ENCODE measurements at places on chromosomes 7 and 10. TPM values are rescaled to one million over a fixed set of nuclear protein-coding genes. Genes with fewer than 3 reads are reported as not detected.

DNA sequence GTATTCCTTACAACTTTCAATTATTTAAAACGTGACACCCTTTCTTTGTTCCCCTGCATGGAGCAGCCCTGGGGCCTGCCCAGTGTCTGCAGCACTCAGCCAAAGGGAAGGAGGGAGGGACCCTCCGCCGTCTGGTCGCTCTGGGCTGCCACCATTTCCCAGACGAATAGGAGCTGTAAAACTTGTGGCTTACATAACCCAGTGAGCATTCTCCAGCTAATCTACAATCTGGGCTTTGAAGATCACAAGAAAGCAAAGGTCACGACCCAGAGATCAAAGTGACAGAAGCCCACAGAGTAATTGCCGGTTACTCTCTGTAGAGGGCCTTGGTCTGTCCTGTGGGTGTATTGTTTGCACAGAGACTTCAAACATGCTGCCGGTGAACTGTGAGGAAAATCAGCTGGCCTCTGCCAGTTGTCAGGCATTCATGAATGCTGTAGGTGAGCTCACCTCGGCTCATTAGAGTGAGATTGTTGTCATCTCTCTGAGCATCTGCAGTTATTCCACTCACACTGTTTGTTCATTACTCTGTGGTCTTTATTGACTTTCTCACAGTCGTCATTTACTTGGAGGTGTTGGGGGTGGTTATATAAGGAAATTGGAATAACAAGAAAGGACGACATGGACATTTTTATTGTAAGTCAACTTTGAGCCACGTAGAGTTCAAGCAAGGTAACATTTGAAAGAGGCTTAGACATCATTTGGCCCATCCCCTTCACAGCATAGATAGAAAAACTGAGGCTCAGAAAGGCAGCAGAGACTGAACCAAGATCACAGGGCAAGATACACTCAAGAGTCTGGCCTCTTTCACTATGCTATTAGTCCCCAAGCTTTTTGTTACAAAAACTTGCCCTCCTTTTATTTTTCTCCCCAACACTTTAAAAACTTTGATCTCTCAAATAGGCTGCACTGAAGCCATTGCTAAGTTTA, 619.8 kb downstream of the LRMDA start:
- DNase-seq: no peak
- H3K27ac ChIP-seq: peak overlapping the region; percentile 72
- H3K36me3 ChIP-seq: peaks cover 2% of the 10 kb centered on the region
- peaks cover 22% of the 10 kb centered on the region for H3K27me3 ChIP-seq
- no peak overlapping the region for H3K4me3 ChIP-seq
- H3K4me1 ChIP-seq: peaks cover 44% of the 10 kb centered on the region

- no peaks in the 10 kb centered on the region for H3K27me3 ChIP-seq
- DNase-seq: no peak
- H3K4me1 ChIP-seq: no peaks in the 10 kb centered on the region
- H3K36me3 ChIP-seq: no peaks in the 10 kb centered on the region
- H3K4me3 ChIP-seq: no peak overlapping the region
- H3K27ac ChIP-seq: no peak overlapping the region
These were observed 195.4 kb downstream of the COBL start for GRCh38 chr7:51121036-51121790.

GPR15LG gene
- total RNA-seq: not detected

ZNF487 gene
- 2.8 TPM for total RNA-seq

- no peaks in the 10 kb centered on the region for H3K36me3 ChIP-seq
- DNase-seq: no peak
- no peak overlapping the region for H3K4me3 ChIP-seq
- H3K4me1 ChIP-seq: no peaks in the 10 kb centered on the region
- H3K27ac ChIP-seq: no peak overlapping the region
These were observed 82.8 kb upstream of the VIPR2 start for GRCh38 chr7:159227433-159227832.

- DNase-seq: no peak
- H3K4me3 ChIP-seq: no peak overlapping the region
- H3K27ac ChIP-seq: no peak overlapping the region
- no peaks in the 10 kb centered on the region for H3K4me1 ChIP-seq
- no peaks in the 10 kb centered on the region for H3K36me3 ChIP-seq
These were observed 52.4 kb downstream of the NOC3L start for GRCh38 chr10:94310369-94310768.

NPTX2 gene
- 1.1 TPM for total RNA-seq

DNA sequence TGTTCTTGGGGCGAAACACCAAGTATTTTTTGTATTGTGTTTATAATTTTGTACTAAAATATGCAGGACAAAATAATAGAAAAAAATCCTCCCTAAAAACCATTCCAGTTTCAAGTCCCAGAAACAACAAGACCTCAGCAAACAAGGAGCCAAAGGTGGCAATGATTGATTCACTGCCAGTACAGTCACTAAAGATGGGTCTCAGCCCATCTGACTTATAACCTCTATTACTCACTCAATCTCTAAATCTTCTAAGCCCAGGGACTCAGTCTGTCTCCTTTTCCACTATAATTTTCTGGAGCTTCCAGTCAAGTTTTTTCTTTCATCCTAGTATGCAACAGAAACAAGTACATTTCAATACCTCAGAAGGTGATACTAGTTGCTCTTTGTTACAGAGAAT, 33.3 kb downstream of the SNX13 start:
- H3K27ac ChIP-seq: no peak overlapping the region
- no peak for DNase-seq

GRCh38 chr10:71193516-71193915, 18.9 kb upstream of the UNC5B start:
- H3K4me3 ChIP-seq: no peak overlapping the region
- DNase-seq: no peak
- peaks cover 14% of the 10 kb centered on the region for H3K27me3 ChIP-seq

DNA sequence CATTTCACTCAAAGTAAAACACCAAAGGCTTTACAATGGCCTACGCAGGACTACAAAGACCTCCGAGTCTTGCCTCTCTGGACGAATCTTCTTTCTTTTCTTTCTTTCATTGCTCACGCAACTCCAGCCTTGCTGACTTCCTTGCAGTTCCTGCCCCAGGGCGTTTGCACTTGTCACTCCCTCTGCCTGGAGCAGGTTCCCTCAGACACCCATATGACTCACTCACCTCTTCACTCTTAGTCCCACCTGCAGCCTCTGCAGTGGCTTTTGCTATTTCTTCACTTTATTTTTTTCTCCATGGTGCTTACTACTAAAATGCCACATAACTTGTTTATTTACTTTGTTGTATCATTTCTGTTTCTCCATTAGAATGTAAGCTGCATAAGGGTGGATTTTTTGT, 33.1 kb downstream of the GHRHR start:
- H3K36me3 ChIP-seq: no peaks in the 10 kb centered on the region
- no peak overlapping the region for H3K27ac ChIP-seq
- H3K4me3 ChIP-seq: no peak overlapping the region
- no peak for DNase-seq

DNA sequence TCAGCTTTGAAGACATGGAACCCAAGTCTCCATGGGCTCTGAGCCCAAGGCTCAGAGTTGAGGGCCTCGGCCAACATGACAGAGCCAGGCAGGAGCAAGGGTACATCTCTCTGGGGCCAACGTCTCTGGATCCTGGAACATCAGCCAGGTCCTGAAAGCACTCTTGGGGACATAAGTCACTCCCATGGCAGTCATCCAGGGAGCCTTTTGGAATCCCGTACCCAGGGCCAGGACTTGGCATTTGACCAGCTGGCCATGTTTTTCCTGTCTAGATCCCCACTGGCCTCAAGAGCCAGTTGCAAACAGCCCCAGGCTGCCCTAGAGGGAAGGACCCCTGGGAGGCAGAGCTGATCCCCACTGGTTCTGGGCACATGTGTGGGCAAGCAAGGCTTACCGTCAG, 4.3 kb upstream of the CXCL12 start:
- no peak overlapping the region for H3K4me3 ChIP-seq
- no peaks in the 10 kb centered on the region for H3K36me3 ChIP-seq
- H3K27me3 ChIP-seq: peaks cover 30% of the 10 kb centered on the region
- peaks cover 19% of the 10 kb centered on the region for H3K4me1 ChIP-seq
- no peak overlapping the region for H3K27ac ChIP-seq

TMEM236 gene
- total RNA-seq: 0.04 TPM

DNA sequence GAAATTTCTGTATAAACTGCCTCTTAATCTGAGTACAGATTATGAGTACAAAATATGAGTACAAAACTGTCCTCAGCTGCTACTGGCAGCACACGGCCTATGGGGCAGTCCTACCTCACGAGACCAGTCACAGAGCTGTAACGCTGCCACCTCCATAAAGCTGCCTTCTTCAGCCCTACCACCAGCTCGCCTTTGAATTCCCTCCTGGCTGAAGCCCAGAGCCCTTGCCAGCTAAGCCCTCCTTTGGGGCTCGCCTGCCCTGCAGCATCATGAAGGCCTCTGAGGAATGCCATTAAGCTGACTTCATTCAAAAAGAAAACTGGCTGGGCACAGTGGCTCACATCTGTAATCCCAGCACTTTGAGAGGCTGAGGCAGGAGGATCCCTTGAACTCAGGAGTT, 180.0 kb upstream of the SH2B2 start:
- H3K4me1 ChIP-seq: no peaks in the 10 kb centered on the region
- H3K36me3 ChIP-seq: peaks cover 29% of the 10 kb centered on the region
- H3K27ac ChIP-seq: no peak overlapping the region
- H3K4me3 ChIP-seq: no peak overlapping the region
- DNase-seq: no peak

GRCh38 chr7:132475669-132476116, 100.6 kb downstream of the PLXNA4 start:
- no peaks in the 10 kb centered on the region for H3K36me3 ChIP-seq
- peaks cover 40% of the 10 kb centered on the region for H3K4me1 ChIP-seq
- no peak for DNase-seq
- H3K27me3 ChIP-seq: peaks cover 52% of the 10 kb centered on the region
- H3K4me3 ChIP-seq: no peak overlapping the region
- no peak overlapping the region for H3K27ac ChIP-seq

DNA sequence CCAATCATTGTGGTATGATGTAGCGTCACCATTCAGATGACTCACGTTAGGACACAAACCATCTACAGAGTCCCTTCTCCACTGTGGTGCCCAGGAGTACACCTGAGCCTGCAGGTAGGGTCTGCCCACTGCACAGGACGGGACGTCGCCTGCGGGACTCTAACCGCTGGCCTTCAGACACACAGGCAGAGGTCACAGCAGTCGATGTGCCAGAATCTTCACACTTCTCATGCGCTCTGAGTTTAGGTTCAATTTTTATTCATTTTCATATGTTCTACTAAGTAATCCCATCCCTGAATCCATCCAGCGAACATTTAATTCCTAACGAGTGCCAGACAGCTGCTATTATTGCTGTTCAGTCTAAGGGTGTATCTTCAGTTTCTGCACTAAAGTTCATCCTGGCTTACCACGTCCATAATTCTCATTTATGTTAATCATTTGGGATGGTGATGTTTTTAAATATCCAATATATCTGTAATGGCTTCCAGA, 73.3 kb downstream of the CXCL12 start:
- no peaks in the 10 kb centered on the region for H3K36me3 ChIP-seq
- H3K27me3 ChIP-seq: peaks cover 7% of the 10 kb centered on the region
- no peak overlapping the region for H3K27ac ChIP-seq
- DNase-seq: no peak
- H3K4me3 ChIP-seq: peak overlapping the region; percentile 42

DNA sequence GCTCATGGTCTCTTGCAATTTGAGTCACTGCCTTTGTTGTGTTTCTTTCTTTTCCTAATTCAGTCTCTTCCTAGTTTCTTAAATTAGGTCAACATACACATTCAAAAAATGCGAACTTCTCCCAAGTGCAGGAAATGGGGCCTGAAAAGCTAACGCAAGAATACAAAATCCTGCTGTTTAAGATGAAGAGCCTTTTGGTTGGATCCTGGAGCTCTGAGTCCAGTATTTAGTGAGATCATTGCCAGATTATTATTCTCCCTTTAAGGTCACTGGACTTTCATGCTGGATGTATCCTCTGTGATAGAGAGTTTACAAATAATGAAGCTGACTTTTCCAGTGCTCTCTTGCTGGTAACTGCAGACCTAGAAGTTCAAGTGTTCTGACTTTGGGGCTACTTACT, 401.9 kb upstream of the MKI67 start:
- H3K27me3 ChIP-seq: peaks cover 8% of the 10 kb centered on the region
- peaks cover 29% of the 10 kb centered on the region for H3K4me1 ChIP-seq
- no peaks in the 10 kb centered on the region for H3K36me3 ChIP-seq
- no peak overlapping the region for H3K4me3 ChIP-seq
- DNase-seq: no peak

HTR7 gene
- total RNA-seq: 3.0 TPM

GRCh38 chr10:27720529-27720928, 25.1 kb downstream of the MKX start:
- peaks cover 15% of the 10 kb centered on the region for H3K27me3 ChIP-seq
- no peaks in the 10 kb centered on the region for H3K4me1 ChIP-seq
- no peak for DNase-seq
- H3K27ac ChIP-seq: no peak overlapping the region

Measured in mesothelial cell of epicardium (in vitro differentiated cells).